ENCODE measurements at places on chromosomes 5 and 9. TPM values are rescaled to one million over a fixed set of nuclear protein-coding genes. Genes with fewer than 3 reads are reported as not detected.

The CNOT6 gene
- 9.4 TPM for total RNA-seq

The SOWAHA gene
- total RNA-seq: not detected

The CRHBP gene
- total RNA-seq: 0.13 TPM

The PDLIM4 gene
- 12.3 TPM for total RNA-seq

The GRXCR2 gene
- total RNA-seq: not detected

The CCDC112 gene
- total RNA-seq: 5.4 TPM

The PCDHA9 gene
- total RNA-seq: 0.06 TPM

The TPPP gene
- 0.93 TPM for total RNA-seq

The FOXD4L3 gene
- not detected for total RNA-seq

The CDC25C gene
- 3.0 TPM for total RNA-seq

The IFNK gene
- not detected for total RNA-seq

The FOXD4L6 gene
- total RNA-seq: not detected

The DMRT3 gene
- total RNA-seq: not detected

The ALDH7A1 gene
- 53.8 TPM for total RNA-seq

The NR2F1 gene
- 5.2 TPM for total RNA-seq

The CMYA5 gene
- total RNA-seq: 0.26 TPM

The TXN gene
- total RNA-seq: 317 TPM

The MRNIP gene
- 11.5 TPM for total RNA-seq

The NCBP1 gene
- 38.4 TPM for total RNA-seq

The F12 gene
- 0.25 TPM for total RNA-seq

The SOX30 gene
- total RNA-seq: not detected

The NME5 gene
- total RNA-seq: 5.0 TPM

The PRELID2 gene
- 44.0 TPM for total RNA-seq

The AK8 gene
- 0.40 TPM for total RNA-seq

The IRX1 gene
- 0.53 TPM for total RNA-seq

The FOXD4L5 gene
- total RNA-seq: 0.06 TPM

The SPINK6 gene
- not detected for total RNA-seq

The TLX3 gene
- not detected for total RNA-seq

The TCF7 gene
- 2.8 TPM for total RNA-seq

The PCDHAC1 gene
- total RNA-seq: 0.06 TPM

The ENHO gene
- not detected for total RNA-seq

The MAML1 gene
- 4.4 TPM for total RNA-seq

The ISL1 gene
- total RNA-seq: 0.25 TPM
